ENCODE measurements at places on chromosomes 5 and 9.

DNA sequence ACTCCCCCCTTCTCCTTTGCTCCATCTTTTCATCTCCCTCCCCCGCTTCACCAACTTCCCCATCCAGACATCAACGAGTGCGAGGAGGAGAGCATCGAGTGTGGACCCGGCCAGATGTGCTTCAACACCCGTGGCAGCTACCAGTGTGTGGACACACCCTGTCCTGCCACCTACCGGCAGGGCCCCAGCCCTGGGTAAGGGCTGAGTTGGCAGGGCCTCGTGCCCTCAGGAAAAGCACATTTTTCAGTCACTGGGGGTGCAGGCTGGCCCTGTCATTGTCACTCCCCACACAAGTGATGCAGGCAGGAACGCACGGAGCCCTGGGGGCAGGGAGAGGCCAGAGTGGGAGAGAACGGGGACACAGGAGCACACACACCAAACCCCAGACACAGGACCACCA, 12.4 kb upstream of the ASS1 start:
- DNase-seq = no peak

DNA sequence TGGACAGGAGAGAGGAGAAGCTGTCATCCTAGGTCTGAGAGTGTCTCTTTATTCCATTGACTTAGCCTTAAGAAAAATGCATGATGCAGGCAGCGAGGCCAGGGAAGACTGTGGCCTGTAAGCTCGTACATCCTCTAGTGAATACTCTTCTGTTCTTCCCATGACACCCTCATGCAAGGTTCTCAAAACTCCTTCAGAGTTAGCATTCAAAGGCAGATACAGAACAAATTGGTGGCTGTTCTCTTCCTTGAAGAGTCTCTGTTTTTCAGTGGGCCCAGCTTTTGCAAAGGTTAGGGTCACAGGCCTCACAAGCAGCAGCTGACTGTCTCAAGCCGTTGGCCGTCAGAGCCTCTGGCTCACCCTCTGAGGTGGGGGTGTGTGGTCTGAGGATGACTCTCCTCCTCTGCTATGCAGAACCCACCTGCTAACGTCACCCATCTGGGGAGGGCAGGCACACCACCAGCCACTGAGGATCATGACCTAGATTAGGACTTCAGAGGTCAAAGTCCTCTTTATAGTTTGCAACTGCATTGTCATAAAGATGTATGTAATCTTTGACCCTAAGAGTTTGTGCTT, 15.1 kb downstream of the ADCY2 start:
- DNase-seq = no peak

DNA sequence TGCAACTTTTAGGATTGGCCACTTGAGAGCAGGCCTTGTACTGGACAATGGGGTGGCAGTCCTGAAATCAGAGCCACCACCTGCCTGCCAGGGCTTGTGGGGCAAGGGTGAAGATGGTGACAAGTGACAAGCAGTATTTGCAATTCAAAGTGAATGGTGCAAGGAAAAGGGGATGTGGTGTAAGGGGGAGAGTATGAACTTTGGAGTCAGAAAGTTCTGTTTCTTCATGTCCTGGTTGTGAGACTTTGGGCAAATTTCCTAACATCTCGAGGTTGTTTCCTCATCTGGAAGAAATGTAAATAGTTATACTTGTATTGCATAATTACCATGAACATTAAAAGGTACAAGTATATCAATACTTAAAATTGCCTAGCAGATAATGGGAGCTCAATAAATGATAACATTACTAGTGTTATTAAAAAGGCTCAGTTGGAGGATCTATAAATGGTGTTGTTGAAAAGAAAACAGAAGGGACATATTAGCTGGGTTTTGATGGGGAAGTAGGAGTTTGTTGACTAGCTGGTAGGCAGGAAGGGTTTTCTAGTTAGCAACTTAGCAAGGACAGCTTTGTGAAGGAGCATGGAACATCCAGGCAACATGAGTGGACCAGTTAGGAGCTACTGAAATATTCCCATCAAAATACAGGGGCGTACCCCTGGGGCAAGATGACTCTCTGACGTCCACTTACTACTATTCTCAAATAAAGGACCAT, 21.3 kb upstream of the MEGF9 start:
- no peak for DNase-seq

DNA sequence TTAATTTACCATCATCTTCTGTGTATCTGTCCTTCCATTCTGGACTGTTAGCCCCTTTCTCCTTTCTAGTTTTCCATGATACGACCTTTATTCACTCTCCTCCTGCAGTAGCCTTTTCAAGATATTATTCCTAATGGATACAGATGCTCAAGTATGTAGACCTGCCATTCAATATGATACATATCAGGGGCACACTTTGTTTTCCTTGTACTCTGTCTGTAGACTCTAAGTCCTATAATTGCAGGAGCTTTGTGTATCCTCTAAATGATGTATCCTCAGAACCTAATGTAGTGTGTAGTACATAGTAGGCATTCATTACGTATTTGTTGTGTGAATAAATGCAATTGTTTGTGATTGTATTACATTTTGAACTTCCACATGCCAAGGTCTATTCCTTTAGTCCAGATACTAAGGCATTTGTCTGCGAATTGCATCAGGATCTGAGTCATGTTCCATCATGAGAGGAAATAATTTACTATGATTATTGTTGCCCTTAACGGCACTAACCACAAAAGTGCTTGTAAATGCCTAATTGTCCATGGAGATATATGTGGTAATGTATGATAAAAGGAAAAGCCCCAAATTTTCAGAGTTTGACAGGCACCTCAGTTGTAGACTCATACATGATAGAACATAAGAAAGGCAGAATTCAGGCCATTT, 57.1 kb upstream of the IZUMO3 start:
- no peak for DNase-seq

DNA sequence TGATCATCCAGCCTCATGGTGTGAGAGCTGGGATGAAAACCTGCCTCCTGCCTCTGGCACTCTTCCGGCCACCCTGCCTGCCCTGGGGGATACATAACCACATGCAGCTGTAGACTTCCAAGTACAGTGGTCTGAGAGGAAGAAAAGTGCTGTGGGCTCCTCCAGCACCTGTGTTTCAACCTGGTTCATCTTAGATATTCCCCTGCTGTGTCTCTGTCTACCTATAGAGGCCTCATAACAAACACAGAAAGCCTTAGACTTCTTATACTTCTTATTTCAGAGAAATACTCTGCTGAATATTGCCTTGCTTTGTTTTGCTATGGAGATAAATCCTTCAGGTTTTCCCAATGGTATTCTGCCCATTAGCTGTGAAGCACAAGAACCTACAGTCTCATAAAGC, 19.6 kb upstream of the TNFAIP8 start:
- DNase-seq = no peak

DNA sequence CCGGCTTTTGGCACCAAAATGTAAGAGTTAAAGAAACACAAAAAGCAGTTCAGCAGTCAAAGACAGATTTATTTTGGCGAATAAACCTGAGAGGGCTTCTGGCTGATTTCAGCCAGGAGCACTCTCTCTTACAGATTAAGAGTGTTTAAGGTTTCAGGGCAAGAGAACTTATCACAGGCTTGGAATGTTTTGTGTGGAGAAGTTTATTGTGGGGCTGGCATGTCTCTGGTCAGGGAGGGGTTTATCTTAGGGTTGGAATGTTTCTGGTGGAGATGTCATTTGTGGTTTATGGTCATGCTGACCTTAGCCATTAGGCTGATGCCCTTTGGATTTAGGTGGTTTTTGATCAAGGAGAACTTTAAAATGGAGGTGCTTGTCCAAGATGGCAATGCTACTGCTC, 622.3 kb upstream of the PTPRD start:
- no peak for DNase-seq

DNA sequence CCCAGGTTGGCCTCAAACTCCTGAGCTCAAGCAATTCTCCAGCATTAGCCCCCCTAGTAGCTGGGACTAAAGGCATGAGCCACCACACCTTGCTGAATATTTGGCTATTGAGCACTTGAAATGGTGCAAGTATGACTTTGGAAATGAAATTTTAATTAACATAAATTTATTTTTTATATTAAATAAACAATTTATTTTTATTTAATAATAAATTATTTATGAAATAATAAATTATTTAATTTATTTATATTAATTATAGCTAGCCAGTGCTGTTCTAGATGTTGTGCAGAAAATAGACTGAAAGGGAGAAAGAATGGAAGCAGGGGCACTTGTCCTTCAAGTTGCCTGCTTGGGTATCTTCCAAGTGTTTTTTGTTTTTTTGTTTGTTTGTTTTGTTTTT, 40.0 kb upstream of the CTNNA1 start:
- DNase-seq = no peak

- DNase-seq = no peak
Measured at GRCh38 chr5:5652181-5652580, 229.7 kb downstream of the ICE1 start.

DNA sequence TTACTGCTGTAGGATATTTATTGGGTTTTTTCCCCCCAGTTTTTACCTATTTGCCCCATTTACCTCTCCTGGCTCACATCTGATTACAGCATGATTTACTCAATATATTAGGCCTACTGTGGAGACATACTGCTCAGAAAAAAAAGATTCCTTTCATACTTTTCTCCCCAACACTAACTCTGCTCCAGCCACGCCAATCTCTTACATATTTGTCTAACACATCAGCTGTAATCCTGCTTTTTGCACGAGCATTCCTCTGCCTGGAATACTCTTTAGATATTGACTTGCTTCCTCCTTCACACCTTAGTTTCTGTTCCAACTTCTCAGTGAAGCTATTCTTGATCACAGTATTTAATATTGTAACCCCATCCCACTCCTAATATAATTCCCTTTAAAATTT, 158.1 kb upstream of the VCAN start:
- DNase-seq = no peak

- peak; percentile 49 for DNase-seq
Measured at GRCh38 chr5:141369994-141370848, at the start of gene PCDHGB3. Gene PCDHGB3 (plus strand): TSS chr5:141370242. CDS start chr5:141370395, 153 bp downstream.

DNA sequence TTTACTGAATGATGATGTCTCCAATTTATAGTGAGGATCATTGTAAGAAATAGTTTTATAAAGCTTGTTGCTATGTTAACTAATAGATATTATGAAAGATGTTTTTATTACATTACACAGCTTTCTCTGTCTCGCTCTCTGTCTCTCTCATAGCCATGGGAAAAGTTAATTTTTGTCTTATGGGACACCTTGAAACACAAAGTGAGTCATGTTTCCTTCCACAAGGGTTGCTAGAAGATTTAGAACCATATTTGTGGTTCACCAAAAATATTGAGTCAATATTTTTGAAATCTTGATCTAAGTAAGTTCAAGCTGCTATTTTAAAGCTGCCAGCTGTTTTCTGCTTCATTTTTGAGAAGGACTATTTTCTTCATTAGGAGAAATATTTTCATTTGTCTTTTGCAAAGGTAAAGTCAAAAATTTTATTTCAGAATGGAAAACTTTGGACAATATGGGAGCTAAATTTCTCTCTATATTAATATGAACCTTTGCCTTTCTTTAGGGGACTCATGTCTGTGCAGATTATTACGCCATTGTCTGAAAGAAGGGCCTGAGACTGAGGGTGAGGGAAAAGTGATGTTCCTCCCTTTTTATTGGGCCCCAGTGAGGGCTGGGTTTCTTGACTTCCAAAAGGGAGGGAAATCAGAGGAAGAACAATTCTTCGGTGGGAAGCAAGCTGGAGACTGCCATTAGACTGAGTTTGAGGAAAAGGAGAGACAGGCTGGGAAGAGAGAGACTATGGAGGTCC, 87.9 kb upstream of the SLC24A2 start:
- DNase-seq = no peak

DNA sequence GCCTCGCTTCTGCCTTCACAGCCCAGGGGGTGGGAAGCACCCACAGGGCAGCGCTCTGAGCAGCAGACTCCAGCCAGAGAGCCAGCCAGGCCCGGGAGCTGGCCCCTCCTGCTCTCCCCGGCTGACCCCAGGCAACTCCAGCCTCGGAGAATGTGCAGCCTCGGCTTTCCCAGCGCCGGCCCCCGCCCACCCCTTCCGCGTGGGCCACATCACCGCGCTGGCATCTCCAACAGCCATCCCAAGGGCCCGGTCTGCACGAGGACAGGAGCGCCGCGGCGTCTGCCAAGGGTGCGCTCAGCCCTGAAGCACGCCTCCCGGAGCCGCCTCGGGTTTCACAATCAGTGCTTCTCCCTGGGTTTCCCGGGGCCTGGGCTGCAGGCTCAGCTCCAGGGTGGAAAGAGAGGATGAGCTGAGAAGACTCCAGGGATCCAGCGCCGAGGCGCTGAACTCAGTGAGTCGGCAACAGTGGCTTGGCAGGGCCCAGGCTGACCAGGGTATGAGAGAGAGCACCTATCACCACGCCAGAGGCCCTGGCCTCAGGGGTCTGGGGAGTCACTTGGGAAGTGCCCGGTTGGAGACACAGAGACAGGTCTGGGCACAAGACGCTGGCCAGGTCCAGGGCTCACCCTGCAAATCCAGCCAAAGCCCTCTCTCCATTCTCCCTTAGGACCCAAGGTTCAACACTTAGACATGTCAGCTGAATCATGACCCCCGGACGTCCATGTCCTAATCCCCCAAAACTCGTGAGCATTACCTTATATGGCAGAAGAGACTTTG, 79.6 kb downstream of the ADAMTS2 start:
- DNase-seq = no peak

DNA sequence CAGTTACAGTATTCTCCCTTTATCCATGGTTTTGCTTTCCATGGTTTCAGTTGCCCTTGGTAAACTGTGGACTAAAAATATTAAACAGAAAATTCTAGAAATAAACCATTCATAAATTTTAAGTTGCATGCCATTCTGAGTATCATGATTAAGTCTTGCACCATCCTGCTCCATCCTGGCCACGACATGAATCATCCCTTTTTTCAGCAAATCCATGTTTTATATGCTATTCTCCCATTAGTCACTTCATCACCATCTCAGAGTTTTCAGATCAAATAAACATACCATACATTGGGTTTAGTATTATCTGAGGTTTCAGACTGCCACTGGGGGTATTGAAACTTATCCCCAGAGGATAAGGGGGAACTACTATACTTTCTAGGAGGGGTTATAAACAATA, 234.4 kb upstream of the ATP10B start:
- DNase-seq = no peak

DNA sequence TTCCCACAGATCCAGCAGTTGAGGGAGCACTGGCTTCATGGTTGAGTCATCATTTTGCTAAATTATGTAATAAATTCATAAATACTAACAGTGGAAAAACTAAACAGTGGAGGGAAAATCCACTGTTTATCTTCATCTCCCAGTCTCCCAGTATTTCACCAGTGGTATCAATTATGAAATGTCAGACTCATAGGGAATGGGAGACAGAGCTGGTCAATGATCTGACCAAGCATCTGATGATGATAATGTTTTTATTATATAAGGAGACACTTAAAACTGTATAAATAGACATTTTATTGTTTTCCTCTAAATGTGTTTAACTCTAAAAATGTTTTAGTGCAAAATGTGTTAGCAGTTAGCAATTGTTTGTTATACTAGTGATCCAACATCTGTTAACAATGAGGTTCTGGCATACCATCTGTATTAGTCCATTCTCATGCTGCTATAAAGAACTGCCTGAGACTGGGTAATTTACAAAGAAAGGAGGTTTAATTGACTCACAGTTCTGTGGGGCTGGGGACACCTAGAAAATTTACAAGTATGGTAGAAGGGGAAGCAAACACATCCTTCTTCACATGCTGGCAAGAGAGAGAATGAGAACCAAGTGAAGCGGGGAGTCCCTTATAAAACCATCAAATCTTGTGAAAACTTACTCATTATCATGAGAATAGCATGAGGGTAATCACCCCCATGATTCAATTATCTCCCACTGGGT, 11.8 kb upstream of the REEP5 start:
- no peak for DNase-seq
